ENCODE measurements at places on chromosomes 16 and 17.

DNA sequence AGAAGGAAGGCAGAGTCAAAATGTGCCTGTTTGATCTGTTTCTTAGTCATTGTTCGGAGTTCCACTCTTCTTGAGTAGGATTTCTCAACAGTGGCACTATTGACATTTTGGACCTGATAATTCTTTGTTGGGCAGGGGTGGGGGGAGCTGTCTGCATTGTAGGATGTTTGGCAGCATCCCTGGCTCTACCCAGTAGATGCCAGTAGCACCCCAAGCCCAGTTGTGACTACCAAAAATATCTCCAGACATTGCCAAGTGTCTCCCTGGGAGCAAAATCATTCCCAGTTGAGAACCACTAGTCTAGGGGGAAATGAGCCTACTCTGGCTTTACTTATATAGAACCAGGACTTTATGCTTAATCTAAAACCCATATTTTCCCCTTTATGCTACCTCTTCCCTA, 1.1 kb upstream of the GFOD2 start:
- H3K27me3 ChIP-seq, result no peaks in the 10 kb centered on the region
- H3K4me3 ChIP-seq, result peak overlapping the region; percentile 99
- H3K4me1 ChIP-seq, result peaks cover 31% of the 10 kb centered on the region
- H3K27ac ChIP-seq, result peak overlapping the region; percentile 99

GRCh38 chr16:68972720-68973119, 129.4 kb downstream of the TANGO6 start:
- H3K27ac ChIP-seq, result no peak overlapping the region
- no peak overlapping the region for H3K4me3 ChIP-seq
- H3K36me3 ChIP-seq, result peaks cover 19% of the 10 kb centered on the region
- no peaks in the 10 kb centered on the region for H3K27me3 ChIP-seq

DNA sequence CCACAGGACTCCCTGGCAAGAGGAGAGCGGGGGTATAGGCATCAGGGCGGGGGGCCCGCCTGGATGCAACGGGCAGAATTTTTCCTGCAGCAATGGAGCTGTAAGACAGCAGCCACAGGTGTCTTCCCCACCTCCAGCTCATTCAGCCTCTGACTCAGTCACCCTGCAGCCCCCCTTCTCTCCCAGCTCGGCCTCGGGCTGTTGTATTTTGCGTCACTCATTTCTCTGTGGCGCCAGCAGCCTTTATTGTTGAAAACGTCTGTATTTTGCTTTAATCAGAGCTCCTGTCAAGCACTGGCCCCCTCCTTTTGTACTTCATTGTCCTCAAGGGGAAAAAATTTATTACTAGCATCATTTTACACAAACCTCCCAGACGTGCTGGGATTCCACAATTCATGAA, 117.7 kb downstream of the WSCD1 start:
- peaks cover 6% of the 10 kb centered on the region for H3K27me3 ChIP-seq
- no peak overlapping the region for H3K4me3 ChIP-seq
- no peaks in the 10 kb centered on the region for H3K36me3 ChIP-seq

- no peak overlapping the region for H3K4me3 ChIP-seq
- H3K36me3 ChIP-seq, result no peaks in the 10 kb centered on the region
- H3K4me1 ChIP-seq, result peaks cover 26% of the 10 kb centered on the region
- H3K27ac ChIP-seq, result no peak overlapping the region
These were observed 22.7 kb downstream of the HS3ST3B1 start for GRCh38 chr17:14323522-14323981.

- H3K27me3 ChIP-seq, result no peaks in the 10 kb centered on the region
- no peak for DNase-seq
- H3K4me3 ChIP-seq, result no peak overlapping the region
- H3K27ac ChIP-seq, result peak overlapping the region; percentile 6
- peaks cover 64% of the 10 kb centered on the region for H3K36me3 ChIP-seq
These were observed 17.4 kb downstream of the TMC6 start for GRCh38 chr17:78111016-78111726.

- no peak overlapping the region for H3K27ac ChIP-seq
- no peak for DNase-seq
- H3K4me1 ChIP-seq, result peaks cover 11% of the 10 kb centered on the region
- no peak overlapping the region for H3K4me3 ChIP-seq
These were observed 1.1 kb downstream of the ZG16B start for GRCh38 chr16:2831203-2831602.

Data from activated CD8-positive, alpha-beta T cell treated with anti-CD3 and anti-CD28 coated beads, Interleukin-2, amount 10 ng/mL, durations not matched to agents 7 days and 5 days (primary cell).